SHP77 (cell line): ENCODE measurements at places on chromosomes 1 and 21.

GRCh38 chr1:51214615-51215131 is 21.4 kb upstream of the RNF11 start:
- no peak for DNase-seq

DNA sequence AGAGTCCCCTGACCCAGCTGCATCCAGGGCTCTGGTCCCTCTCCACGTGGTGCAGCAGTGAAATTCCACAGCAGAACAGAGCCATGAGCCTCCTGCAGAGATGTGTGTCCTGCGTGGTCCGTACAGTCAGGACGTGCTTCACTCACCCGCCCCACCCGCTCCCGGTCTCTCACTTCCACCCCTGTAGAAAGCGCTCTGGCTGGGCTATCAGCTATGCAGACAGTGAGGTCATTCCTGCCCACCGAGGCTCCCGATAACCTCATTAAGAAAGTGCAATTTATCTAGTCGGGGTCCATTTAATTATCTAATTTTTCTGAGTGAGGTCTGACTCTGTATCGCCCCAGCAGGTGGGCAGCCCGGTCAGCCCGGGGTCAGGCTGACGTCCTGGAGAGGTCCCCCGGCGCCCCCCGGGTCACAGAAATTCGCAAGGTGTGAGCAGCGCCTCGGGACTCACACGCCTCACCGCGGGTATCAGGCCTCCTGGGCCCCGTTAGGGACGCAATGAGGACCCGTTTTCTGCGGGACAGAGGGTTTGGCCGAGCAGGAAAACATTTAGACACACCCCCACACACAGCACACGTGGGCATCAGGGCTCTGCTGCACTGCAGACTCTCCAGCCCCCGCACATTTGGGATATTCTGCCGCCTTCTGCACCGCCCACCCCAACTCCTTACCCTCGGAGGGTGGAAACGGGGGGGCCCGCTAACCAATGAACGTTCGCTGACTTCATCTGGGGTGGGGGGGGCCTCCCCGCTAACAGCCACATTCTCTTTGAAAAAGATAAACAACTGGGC is 76.7 kb downstream of the PRDM16 start:
- no peak for DNase-seq

DNA sequence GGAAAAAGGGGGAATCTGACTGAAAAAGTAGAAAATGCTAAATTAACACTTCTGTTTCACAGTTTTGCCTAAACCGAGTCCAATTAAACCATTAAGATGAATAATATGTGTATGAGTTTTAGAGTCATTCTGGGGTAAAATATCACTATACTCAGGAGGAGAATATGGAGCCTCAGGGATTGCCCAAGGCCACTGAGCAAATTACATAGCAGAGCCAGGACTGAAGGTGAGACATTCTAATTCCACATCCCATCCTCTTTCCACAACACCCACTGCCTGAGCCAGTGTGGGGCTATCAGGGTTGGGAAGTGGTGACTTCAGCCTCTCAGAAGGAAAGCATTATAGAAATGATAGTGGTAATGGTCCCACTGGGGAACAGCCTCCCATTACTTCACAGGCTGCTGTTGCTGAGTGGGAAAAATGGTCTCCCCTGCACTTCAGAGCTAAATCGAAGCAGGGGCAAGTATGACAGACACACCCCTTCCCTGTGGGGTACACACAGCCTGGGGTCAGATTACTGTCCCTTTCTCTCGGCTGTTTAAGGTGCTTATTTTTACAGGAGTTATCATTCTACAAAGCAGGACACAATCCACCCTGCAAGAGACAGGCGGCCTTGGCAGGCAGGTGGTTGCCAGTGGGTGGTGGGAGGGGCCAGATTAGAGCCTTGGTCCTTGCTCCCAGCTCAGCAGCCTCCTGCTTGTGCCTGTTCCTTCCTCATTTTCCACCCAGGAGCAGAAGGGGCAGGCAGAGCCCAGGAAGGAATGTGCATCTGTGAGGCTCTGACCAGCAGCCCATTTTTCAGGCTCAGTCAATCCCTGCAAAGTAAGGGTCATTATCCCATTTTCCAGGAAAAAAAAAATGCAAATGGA is 9.5 kb upstream of the BCAR3 start:
- peak; percentile 23 for DNase-seq

DNA sequence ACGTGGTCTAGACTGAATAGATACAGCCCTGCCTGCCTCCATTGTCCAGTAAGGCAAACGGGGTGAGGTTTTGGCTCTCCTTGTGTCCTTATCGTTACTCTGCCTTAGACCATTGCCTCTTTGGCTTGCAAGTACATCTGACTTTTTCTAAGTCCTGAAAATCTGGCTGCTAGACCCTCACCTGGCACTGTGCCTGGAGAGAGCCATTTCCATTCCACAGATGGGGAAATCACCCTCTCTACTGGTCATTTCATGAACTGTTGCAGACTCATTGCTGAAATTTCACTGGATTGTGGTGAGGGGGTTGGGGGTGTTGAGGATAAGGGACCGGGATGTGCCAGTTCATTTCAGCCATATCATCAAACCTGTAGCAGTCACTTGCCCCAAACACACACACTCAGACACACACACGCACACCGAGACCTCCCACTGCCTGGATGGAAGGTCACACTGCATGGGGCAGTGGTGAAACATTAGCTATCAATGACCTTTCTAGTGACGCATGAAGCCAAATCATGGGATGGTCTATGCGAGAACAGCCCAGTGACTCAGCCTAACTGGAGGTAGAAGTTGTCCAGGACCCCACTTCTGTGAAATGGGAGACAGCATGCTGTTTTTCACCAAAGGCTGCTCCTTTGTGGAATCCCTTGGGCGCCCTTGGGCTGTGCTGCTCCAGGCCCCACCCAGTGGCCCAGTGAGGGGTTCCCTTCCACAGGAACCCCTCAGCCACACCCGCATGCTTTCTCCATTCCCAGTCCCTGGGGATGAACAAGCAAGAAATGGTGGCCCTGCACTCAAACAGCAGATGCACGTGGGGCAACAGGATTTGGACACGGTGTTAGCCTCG is 34.9 kb upstream of the VASH2 start:
- DNase-seq, result peak; percentile 42

- no peak for DNase-seq
These were observed 31.0 kb downstream of the AZIN2 start for GRCh38 chr1:33111965-33112364.

DNA sequence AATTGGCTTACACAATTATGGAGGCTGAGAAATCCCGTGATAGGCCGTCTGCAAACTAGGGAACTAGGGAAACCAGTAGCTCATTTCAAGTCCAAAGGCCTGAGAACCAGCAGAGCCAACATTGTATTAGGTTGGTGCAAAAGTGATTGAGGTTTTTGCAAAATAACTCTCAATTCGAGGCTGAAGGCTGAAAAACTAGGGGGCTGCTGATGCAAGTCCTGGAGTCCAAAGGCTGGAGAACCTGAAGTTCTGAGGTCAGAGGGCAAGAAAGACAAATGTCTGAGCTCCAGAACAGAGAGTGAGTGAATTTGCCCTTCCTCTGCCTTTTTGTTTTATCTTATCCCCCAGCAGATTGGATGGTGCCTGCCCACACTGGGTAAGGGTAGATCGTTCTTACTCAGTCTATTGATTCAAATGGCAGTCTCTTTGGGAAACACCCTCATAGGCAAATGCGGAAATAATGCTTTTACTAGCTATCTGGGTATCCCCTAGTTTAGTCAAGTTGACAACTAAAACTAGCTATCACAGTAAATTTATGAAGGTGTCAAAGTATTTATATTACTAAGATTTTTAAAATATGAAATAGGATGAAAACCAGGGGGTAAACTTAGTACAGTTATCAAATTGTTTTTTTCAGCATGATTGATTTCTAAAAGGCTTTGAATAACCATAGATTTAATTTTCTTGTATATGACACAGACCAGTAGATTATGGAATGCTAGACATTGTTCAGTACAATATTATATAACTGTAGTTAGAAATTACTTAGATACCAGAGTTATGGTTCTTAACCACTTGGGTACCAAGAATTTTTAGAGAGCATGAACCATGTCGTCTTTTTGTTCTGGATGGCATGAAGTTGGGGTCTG is 15.4 kb downstream of the RABGAP1L start:
- no peak for DNase-seq

DNA sequence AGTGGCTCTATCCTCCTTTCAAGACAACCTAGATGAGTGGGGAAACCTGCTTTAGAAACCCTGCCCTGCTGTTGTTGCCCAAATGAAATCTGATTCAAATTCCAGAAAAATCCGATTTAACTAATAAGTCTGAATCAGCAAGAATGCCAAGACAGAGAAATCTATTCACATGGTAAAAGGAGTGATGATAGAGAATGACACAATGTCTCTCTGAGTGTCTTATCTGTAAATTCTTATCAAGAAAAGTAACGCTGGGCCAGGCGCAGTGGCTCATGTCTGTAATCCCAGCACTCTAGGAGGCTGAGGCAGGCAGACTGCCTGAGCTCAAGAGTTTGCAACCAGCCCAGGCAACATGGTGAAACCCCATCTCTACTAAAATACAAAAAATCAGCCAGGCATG is 13.7 kb upstream of the GUCA2A start:
- no peak for DNase-seq

DNA sequence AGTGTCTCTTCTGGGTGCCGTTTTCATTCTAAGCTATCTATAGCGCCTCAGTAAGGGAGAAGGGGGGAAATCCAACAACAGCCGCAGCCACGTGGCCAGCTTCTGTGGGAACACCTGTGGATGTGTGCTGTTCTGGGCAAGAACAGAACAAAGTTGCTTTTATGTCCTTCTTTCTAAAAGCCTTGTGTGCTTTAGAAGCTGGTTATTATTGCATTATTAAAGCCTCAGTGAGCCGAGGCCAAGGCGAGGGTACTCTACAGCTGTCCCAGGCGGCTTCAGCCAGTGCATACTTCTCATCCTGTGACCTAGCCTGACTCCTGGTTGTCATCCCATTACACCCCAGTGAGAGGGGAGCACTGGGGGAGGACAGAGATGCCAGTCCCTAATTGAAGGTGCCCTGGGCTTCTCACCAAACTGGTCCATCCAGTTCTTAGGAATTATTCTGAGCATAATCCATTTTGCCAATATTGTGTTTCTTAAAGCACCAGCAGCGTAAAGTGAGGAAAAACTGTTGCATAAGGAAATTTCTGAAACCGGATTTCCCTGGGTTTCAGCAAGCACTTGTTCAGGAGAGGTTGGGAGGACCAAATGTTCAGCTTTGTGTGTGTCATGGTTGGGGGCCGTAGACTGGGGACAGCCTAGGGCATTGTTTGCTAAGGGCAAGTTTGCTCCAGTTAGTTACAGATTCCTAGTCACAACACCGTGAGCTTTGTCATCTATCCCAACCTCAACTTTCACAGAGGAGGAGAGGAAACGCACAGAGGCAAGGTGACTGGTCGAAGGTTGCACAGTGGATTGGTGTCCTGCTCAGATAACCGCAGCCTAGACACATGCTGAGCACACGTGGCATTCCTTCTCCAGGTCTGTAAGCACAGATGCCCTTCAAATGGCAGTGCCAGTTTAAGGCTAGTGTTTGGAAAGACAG is 61.0 kb upstream of the ATP1A1 start:
- no peak for DNase-seq

DNA sequence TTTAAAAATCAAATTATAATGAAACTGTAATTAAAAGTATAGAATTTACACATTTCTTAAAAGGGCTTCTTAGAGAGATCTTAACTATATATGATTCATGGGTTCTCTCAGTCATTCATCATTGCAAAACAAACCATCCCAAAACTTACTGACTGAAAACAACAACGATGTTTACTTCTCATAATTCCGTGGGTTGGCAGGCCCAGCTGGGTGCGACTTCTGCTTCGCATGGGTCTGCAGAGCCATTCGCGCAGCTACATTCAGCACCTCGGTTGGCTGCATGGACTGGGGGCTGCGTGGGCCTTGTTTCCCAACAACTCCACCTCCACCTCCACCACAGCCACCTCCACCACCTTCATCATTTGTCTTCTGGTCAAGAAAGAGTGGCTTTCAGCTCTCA is 4.0 kb downstream of the SLAMF8 start:
- no peak for DNase-seq
